Panc1 (cell line): ENCODE measurements at places on chromosomes 12 and 14.

- DNase-seq = no peak
Observed at GRCh38 chr14:86237733-86238132, 707.8 kb downstream of the FLRT2 start.

GRCh38 chr12:2259369-2259768 lies 206.6 kb downstream of the CACNA1C start:
- no peak for DNase-seq

GRCh38 chr12:47767216-47767724 lies 5.8 kb upstream of the SLC48A1 start:
- DNase-seq = no peak

DNA sequence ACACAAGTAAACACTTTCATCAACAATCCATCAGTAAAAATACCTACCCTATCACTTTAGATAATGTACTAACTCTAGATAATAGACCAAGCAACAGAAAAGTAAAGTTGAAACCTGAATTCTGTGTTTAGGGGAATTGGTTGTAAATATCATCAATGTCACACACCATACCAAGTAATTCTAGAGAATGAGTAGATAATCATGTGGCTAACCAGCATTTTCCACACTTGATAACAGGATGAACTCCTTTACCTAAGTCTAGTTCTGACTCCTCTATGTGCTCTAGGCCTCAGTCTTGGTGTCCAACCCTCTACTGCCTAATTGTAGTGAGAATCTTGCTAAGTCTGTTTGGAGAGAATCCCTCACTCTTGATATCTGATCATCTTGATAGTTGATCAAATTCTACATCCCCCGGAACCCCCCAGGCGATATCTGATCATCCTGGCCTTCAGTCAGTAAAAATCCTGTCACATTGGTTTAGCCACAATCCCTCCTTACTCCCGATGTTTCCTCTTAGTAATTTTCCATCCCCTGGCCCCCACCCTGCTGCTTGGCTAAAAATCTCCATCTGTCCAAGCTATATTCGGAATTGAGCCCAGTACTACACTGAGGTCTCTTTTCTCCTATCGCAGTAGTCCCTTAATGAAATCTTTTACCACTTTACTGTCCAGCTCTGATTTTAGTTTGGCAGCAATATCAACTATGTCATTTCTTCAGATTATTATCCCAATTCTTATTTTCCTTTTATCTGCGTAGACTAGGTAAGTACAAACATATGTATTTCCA lies 3.4 kb upstream of the SLCO1A2 start:
- DNase-seq = no peak

DNA sequence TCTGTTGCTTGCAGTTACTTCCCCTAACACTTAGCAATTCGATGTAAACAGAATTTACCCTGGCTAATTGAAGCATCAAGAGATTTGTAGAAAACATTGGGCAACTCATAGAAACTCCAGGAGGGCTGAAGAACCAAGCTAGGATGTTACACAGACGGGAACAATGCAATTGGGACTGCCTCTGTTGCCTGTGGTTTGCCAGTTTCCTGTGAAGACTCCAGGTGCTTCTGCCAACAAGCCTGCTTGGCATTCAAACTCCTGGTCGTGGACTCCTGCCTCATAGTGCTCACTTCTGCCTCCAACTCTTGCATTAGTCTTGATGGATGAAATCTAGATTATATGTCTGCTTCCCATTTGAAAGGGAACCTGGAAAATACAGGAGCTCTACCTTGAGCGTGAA lies 246.0 kb downstream of the BMP4 start:
- no peak for DNase-seq
